Prostate gland (tissue), 2 donors: ENCODE measurements at places on chromosomes 16 and 17. TPM values are rescaled to one million over a fixed set of nuclear protein-coding genes. Genes with fewer than 3 reads are reported as not detected.

DNA sequence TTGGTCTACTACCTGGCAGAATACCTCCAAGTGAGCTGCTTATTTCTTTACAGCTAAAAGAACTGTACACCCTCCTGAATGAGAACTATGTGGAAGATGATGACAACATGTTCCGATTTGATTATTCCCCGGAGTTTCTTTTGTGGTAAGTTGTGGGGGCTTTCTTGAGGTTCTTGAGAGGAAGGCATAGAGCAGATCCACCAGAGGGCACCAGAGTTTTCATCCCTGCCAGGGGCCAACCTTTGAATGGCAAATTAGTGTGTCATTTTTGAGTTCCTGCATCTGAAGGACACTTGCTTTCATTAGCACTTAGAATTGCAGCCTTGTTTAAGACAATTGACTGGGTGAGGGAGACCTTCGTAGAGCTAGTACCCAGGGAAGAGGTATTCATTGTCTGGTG is 35.0 kb downstream of the NMT1 start:
- H3K4me3 ChIP-seq, result no peak overlapping the region
- H3K27ac ChIP-seq, result no peak overlapping the region
- DNase-seq, result no peak
- no peaks in the 10 kb centered on the region for H3K27me3 ChIP-seq
- peaks cover 18% of the 10 kb centered on the region for H3K36me3 ChIP-seq

- H3K27me3 ChIP-seq, result no peaks in the 10 kb centered on the region
- no peak overlapping the region for H3K4me3 ChIP-seq
- H3K27ac ChIP-seq, result no peak overlapping the region
- no peaks in the 10 kb centered on the region for H3K4me1 ChIP-seq
- DNase-seq, result no peak
Observed at GRCh38 chr17:75835654-75835987, 8.6 kb downstream of the UNC13D start.

GRCh38 chr17:59107306-59107670 is 608 bp upstream of the TRIM37 start:
- H3K4me3 ChIP-seq, result peak overlapping the region; percentile 89
- no peak for DNase-seq
- H3K27me3 ChIP-seq, result no peaks in the 10 kb centered on the region
- H3K36me3 ChIP-seq, result no peaks in the 10 kb centered on the region
- H3K27ac ChIP-seq, result peak overlapping the region; percentile 91

- DNase-seq, result no peak
- peak overlapping the region; percentile 86 for H3K27ac ChIP-seq
- H3K36me3 ChIP-seq, result no peaks in the 10 kb centered on the region
- H3K4me1 ChIP-seq, result peaks cover 54% of the 10 kb centered on the region
- H3K4me3 ChIP-seq, result no peak overlapping the region
Observed at GRCh38 chr16:2037115-2037514, 10.4 kb downstream of the NHERF2 start.

TBC1D3E gene
- not detected for total RNA-seq

GPT2 gene
- total RNA-seq, result 64.6 TPM
